Renal cortical epithelial cell (primary cell): ENCODE measurements at places on chromosomes 13 and 19. TPM values are rescaled to one million over a fixed set of nuclear protein-coding genes. Genes with fewer than 3 reads are reported as not detected.

GRCh38 chr13:31441800-31442510 is 242.2 kb downstream of the B3GLCT start:
- no peak for DNase-seq

USHBP1 gene
- total RNA-seq = 0.20 TPM in 1 of 2 replicates, not detected in the other

- no peak for DNase-seq
Observed at GRCh38 chr19:48750771-48751504, 1.5 kb downstream of the FUT1 start.

DNA sequence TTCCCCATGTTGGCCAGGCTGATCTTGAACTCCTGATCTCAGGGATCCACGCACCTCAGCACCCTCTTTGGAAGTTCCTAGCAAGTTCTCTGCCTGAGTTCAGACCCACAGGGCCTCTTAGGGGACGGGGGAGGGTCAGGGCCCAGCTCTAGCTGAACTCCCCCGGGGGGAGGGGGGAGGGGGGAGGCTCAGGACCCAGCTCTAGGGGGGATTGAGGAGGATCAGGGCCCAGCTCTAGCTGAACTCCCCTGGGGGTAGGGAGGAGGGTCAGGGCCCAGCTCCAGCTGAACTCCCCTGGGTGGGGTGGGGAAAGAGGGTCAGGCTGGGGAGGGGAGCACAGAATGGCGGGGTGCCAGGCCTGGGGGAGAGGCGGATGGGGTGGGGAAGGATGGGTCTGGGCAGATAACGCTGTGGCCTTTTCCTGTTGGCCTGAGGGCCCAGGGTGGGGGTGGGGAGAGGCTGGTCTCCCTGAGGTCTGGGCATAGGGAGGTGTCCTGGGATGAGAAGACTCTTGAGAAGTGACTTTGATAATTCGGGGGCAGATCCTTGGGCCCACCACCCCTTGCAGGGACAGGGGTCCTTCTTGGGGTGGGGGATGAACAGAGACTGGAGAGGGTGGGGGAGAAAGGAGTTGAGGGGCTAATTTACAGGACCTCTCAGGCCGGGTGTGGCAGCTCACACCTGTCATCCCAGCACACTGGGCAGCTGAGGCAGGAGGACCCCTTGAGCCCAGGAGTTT is 5.5 kb upstream of the PTBP1 start:
- no peak for DNase-seq

- no peak for DNase-seq
Observed at GRCh38 chr19:40673397-40673796, 17.1 kb downstream of the NUMBL start.

GRCh38 chr13:29438769-29439168 is 156.7 kb downstream of the SLC7A1 start:
- DNase-seq = no peak

- no peak for DNase-seq
Observed at GRCh38 chr19:56660381-56661107, 11.0 kb downstream of the ZNF835 start.

DNA sequence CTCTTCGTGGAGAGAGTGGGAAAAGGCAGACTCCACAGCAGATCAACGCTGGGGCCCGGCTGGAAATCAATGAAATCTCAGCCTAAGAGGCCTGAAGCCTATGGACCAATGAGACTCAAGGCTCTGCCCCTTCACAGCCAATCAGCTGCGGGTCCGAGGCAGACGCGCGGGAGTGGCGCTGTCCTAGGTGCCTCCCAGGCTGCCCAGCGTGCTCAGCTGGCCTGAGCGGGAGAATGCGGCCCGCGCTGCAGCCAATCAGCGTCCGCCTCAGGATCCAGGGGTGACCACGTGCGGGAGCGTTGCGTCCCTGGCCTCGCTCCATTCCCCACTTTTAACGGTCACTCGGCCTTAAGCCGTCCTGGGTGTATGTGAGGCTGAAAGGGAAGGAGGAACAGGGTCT is at the start of gene ZBTB32:
TSS of gene ZBTB32 (plus strand) at position 341 of the 400 bp plus-strand sequence. CDS start 10,069 bp downstream, outside the sequence.
- peak; percentile 40 for DNase-seq

DNA sequence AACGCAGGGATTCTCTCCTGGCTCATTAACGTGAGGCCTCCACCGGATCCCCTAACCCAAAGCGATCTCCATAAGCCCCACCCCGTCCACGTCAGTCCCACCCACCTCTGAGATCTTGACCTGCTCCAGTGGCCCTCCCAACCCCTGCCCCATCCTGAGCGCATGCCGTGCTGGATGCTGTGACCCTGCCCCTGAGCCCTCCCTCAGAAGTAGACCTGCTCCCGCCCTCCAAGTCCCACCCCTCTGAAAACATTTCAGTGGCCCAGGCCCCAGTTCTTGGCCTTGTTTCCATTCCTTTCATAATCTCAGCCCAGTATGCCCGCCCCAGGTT is 19.9 kb downstream of the LMTK3 start:
- no peak for DNase-seq

CHAF1A gene
- total RNA-seq = 5.6 and 10.9 TPM in 2 replicates

KCTD12 gene
- total RNA-seq = 8.7 and 37.5 TPM in 2 replicates

SH2D3A gene
- total RNA-seq = 5.1 and 34.6 TPM in 2 replicates

- DNase-seq = no peak
Observed at GRCh38 chr13:74070065-74070464, 64.1 kb downstream of the KLF12 start.

CATSPERD gene
- total RNA-seq = not detected in 2 replicates

GRCh38 chr19:2315818-2316353 is 7.9 kb upstream of the LINGO3 start:
- DNase-seq = peak; percentile 29

GRIN2D gene
- total RNA-seq = 0.17 and 0.25 TPM in 2 replicates

DNA sequence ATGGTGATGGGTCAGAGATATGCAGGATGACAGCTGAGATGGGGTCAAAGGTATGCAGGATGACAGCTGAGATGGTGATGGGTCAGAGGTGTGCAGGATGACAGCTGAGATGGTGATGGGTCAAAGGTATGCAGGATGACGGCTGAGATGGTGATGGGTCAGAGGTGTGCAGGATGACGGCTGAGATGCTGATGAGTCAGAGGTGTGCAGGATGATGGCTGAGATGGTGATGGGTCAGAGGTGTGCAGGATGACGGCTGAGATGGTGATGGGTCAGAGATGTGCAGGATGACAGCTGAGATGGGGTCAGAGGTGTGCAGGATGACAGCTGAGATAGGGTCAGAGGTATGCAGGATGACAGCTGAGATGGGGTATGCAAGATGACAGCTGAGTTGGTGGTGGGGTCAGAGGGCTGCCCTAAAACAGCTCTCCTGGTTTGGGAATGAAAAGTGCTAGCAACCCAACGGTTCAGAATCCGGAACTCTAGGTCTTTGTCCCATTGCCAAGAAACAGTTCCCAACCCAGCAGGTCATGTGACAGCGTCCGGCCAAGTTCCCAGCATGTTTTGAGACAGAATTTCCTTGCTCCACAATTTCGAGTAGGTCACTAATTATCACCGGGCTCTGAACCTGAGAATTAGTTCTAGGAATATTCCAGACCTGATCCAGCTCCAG is 3.2 kb downstream of the SELENOW start:
- DNase-seq = no peak

- DNase-seq = no peak
Observed at GRCh38 chr13:51229731-51230130, 7.5 kb downstream of the FAM124A start.

DNA sequence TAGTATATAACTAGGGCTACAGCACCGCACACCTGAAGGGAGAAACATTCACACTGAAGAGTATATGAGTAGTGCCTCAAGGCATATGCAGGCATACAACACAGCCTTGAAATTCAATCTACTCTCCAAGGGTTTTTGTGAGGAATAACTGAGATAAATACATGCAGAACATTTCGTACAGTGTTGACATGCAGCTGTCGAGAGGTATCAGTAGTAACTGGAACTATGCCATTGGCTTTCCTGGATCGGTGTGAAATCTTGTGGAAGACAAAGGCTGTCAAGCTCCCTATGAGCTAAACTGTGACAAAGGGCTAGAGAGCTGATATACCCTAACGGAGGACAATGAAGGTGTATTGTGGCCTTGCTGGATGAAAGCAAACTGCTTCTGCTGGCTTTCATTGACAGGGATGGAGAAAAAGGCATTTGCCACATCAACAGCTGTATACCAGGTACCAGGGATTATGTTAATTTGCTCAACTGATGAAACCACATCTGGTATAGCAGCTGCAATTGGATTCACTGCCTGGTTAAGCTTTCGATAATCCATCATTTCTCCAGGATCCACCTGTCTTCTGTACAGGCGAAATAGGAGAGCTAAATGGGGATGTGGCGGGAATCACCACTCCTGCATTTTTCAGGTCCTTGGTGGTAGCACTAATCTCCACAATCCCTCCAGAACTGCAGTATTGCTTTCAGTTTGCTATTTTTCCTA is 16.3 kb downstream of the MTRF1 start:
- no peak for DNase-seq

- DNase-seq = peak; percentile 82
Observed at GRCh38 chr13:50529154-50529882, 314.2 kb downstream of the DLEU7 start.

C19orf38 gene
- 0.85 TPM in 1 of 2 replicates, not detected in the other for total RNA-seq

ZNF491 gene
- 0.17 and 2.9 TPM in 2 replicates for total RNA-seq

DNA sequence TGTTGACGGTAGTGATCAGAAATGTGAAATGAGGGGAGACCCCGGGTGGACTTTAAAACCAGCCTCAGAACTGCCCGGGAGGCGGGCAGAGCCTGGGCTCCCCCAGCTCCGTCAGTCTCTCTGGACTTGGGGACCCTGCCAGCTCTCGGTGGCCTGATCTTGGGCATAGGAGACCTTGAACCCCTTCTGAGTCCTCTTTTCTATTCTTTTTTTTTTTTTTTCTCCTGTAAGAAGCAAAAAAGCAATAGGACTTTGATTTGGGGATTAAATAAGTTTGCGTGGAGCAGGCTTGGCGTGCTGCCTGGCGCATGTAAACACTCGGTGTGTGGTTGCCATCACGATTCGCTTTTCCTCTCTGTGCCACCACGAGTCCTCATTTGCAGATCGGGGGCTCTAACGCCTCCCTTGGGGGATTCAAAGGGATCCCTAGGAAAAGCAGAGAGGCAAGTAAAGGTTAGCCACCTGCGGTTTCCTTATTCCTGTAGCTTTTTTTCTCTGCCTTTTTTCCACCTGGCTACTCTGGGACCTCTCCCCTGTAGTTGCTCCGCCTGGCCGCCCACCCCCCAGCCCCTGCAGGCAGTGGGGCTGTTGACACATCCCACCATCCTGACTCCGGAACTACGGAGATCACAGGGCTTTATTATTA is 1.3 kb downstream of the SAFB start:
- no peak for DNase-seq

GRCh38 chr19:7657131-7657751 is 11.6 kb upstream of the RETN start:
- DNase-seq = no peak

GRCh38 chr13:67614013-67614412 is 383.9 kb upstream of the PCDH9 start:
- DNase-seq = no peak

ZNF582 gene
- total RNA-seq = 1.2 and 4.2 TPM in 2 replicates

DNA sequence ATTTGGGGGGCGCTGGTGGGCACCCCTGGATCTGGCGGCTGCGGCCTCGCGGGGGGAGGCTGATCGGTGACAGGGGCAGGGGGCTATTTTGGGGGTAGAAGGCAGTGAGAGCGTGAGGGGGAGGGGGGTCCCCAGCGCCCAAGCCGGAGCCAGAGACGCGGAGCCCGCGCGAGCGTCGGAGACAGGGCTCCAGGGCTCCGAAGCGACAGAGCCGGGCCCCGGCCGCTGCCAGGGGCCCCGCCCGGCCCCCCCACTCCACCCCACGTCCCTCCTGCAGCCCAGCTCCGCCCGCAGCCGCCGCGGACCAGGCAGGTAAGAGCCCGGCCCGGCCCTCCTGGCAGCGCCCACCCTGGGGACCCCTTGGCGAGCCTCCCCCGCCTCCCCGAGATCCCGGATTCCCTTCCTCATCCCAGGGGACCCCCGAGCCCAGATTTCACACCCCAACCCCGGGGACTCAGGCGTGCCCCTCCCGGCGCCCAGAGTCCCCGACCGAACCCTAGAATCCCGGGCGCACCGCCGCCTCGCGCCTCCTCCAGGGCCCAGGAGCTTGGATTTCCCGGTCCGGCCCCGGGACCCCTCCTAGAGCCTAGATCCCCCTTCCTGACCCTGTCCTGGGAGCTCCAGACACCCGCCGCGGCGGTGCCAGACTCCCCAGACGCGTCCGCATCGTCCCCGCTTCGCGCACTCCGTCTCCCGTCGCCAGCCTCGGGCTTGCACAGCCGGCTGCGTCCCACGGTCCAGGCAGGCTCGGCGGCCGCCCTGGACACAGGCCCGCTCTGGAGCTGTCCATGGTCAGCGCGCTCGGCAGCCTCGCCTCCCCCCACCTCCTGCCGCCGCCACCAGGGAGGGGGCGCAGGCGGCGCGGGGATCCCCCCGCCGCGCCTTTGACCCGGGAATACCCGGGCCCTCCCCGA is at the start of gene PPFIA3:
TSS of gene PPFIA3 (plus strand) at position 134 of the 914 bp plus-strand sequence. CDS start 8,330 bp downstream, outside the sequence.
- no peak for DNase-seq

GRCh38 chr13:65555962-65556361 is 1674.2 kb downstream of the PCDH9 start:
- no peak for DNase-seq

KLK11 gene
- total RNA-seq = not detected in 2 replicates

- no peak for DNase-seq
Observed at GRCh38 chr13:24203811-24204210, 43.3 kb downstream of the SPATA13 start.

DNA sequence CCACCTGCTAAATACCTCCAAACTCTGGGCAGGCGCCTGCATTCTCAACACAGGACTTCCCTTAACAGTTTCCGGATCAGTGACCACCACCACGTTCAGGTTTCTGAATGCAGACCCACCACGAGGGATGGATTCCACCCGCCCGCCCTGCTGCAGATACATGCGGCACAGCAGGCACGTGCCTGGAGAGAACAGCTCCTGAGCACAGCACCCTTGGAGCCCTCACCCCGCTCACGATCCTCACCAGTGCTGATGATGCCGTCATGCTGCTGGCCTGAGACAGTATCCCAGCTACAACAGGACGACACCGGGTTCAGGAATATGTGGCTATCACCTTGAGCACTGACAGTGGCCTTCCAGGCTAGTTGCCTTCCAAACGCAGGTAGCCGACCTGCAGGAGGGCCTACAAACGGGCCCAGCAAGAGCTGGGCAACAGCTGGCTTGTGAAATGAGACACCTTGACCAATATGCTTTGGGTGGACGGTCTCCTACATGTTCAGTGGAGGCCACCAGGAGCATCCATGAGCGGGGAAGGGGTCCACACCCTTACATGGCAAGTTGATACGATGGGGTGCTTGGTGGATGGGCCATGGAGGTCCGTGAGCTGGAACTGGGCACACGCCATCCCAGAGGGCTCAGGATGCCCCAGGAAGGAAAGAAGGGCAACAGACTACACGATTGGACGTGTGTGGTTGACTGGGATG is 9.9 kb upstream of the QTRT1 start:
- no peak for DNase-seq

DNA sequence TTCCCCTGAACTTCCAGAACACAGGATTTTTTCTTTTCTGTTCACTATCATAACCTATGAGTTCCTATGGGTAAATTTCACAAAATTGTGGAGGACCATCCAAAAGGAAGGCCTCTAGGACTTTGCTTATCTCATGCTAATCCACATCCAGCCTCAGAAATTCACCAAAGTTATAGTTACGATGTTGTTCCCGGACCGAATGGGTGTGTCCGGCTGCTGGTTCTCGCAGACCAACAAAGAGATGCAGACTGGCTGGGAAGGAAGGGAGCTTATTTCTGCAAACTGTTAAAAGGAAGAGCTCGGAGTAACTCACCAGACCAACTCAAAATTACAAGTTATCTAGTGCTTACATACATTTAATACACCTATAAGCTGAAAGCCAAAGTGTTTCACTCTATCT is 882.9 kb upstream of the SPRY2 start:
- no peak for DNase-seq

SOX1 gene
- not detected in 2 replicates for total RNA-seq

GRCh38 chr19:51473009-51473707 is 5.2 kb upstream of the CEACAM18 start:
- peak; percentile 22 for DNase-seq
